SW480 (cell line): ENCODE measurements at places on chromosomes 2 and 18.

DNA sequence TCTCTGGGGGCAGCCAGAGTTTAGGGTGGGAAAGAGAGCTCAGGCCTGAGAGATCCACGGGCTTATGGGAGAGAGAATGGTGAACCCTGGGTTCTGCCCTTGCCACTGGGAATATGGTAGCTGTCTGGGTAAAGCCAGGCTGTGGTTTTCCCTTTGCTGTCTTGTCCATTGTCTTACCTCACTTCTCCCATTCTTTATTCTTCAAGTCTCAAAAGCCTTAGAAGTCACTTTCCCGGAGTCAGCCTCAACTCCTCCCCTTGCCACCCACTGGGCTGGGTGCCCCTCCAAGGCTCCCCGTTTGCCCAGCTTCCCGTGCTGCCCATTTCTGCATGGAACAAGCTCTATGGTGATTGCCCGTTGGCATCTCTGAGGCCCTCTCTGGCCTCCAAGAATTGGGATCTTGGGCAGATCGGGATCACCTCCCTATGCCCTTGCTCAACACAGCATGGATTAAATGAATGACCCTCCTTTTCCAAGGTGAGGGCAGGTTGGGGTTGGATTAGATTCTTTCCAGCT is 228.2 kb downstream of the HAUS1 start:
- DNase-seq = no peak

DNA sequence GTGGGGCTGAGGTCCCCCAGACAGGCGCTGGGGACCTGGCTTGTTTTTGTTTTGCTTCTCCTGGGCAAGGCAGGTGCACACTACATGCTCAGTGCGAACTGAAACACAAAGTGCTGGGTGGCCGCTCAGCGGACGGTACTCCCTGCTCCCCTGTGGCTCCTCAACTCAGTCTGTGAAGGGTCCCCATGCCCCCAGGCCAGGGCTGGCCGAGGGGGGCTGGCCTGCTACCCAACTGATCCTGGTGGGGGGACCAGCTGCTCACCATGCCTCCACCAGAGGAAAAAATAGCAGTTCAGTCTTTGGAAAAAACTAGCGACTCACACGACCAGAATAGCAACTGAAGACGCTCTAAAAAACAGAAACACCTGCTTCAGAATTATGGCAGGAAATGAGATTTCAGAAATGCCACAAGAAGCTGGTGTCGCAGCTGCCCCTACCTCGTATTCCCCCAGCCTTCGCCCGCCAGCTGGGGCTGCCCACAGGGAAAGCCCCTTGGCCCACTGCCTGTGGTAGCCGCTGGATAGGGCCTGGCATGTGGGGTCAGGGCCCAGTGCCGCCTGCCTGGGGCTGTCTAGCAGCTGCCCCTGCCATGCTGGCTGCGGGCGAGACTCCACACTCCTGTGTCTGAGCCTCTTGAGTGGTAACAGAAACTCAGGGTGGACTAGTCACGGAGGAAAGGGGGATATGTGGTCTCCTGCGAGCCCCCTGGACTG is 43.7 kb downstream of the MEX3C start:
- DNase-seq = no peak

DNA sequence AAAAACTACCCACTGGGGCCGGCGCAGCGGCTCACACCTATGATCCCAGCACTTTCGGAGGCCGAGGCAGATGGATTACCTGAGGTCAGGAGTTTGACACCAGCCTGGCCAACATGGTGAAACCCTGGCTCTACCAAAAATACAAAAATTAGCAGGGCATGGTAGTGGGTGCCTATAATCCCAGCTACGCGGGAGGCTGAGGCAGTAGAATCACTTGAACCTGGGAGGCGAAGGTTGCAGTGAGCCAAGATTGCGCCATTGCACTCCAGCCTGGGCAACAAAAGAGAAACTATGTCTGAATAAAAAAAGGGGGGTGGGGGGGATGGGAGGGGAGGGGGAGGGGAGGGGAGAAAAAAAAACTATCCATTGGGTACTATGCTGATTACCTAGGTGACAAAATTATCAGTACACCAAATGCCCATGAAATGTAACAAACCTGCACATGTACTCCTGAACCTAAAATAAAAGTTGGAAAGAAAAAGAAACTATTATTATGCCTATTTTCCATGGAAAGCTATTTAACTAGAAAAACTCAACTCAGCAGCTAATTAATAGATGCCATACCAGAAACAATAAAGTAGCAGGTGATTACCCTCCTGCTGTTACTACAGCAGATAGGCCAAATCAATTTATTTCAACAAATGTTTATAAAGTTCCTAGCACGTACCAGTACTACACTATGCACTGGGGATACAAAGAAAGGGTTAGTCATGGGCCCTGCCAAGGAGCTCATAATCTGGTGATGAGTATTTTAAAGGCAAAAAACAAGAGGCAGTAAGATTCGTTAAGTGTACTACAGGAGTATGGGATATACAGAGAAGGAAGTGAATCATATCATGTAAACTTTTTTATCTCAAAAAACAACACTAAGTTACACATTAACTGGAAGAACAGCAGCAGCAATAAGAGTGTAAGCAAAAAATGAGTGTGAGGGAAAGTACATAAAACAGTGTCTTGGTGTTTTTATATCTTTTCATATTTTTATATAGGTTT is 112.8 kb upstream of the SLC39A10 start:
- no peak for DNase-seq

DNA sequence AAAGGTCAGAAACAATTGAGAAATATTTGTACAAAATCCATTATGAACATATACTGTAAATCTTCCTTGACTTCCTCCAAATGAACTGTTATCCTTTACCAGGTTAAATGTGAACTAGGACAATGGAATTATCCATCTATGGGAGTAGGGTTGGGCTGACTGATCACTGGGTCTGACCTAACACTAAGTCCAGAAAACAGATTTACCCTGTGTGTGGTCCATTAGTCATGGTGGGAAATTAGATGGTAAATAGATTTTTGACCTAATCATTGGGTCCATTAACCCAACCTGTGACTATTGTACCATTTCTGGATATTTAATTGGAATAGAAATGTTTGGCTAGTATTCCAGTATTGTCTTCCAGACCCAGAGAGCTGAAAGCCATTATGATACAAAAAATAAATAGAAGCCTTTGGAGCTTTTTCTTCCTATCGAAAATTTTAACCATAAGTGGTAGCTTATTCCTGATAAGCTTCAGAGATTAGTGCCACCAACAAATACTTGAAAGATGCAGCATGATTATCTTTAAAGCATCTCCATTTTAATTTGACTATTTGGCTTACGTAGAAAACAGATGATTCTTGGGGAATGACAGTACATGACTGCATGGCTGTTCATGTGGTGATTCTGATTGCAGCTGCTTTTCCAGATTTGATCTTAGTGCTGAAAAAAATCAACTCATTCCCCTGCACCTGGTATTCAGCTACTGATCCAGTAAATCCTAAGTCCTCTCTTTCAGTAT is 703.2 kb upstream of the FSHR start:
- no peak for DNase-seq

DNA sequence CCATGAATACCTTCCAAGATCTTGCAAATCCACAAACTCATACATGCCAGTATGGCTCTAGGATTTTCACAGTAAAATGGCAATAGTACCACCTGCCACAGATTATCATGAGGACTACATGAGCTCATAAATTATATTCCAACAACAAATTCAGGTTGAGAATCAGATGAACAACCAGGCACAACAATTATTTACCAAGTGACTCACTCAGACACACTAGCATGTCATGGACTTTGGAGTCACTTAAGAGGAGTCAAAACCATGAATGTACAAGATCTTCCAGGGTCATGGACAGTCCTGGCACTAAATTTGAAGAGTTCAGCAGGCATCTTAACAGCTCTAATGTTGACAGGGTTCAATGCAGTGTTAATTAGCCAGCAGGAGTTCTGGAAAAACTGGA is 34.4 kb upstream of the BZW1 start:
- no peak for DNase-seq

DNA sequence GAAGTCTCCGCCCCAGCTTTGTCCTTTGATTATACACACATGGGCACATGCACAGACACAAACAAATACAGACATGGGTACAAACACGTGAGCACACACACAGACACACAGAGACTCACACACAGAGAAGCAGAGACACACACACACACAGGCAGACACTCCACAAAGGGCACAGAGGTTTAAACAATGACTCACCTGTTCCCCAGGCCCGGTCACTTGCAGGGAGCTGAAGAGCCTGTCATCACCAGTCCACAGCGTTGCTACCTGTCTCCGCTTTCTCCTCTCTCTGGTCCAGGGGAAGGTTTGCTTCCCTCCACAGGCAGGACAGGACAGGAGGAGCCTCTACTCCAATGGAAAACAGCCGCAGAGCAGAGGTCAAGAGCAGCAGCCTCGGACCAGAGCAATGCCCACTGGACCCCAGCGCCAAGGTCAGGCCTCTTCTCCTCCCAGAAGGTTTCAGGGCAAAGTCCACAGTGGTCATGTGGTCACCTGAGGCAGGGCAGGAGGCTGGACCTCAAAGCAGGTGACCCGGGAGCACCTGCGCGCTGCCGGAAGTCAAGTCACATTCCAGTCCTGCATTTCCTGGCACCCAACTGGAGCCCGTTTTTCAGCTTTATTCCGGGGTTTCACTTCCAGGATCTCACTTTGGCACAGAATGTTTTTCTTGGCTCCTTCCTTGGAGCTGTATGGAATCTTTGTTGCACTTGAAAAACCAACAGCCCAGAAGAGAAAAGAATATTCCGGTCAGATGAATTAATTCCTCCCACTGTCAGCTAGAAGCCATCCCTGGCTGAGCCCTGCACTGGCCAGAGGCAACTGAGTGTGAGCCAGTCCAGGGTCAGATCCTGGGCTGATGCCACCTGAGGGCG is at the start of gene RAB17:
Gene RAB17, minus strand, starts transcription at position 463 of the 869 bp plus-strand sequence. CDS start 4,580 bp downstream, outside the sequence.
- peak; percentile 94 for DNase-seq
